ENCODE measurements at places on chromosomes 7 and 10. TPM values are rescaled to one million over a fixed set of nuclear protein-coding genes. Genes with fewer than 3 reads are reported as not detected.

TEX36 gene
- total RNA-seq: not detected

DNA sequence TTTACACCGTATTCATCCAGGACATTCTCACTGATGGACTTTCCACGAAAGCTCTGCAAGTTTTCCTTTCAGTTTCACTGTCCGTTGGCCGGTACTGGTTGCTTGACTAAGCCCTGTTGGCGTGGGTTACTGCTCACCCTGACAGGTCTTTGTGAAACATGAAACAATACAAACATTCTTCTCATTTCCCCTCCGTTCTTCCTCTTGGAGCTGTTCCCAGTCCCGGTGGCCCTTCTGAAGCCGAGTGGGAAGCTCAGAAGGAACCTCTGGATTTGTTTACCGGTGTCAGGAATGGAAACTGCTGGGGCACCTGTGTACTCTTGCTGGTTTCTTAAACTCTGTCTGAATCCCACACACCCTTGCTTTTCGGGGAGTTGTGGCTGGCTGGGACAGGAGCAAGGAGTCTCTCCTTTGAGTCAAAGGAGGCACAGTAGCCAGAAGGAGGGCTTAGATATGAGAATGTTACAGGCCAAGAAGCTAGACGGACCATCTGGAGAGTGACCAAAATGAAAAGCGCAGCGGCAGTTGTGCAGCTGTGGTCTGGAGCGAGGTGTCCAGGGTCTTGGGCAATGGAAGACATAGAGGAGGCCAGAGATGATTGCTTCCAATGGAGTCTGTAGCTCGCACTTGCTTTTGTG is 45.7 kb downstream of the LYZL2 start:
- no peaks in the 10 kb centered on the region for H3K27me3 ChIP-seq
- peaks cover 16% of the 10 kb centered on the region for H3K4me1 ChIP-seq
- no peaks in the 10 kb centered on the region for H3K36me3 ChIP-seq
- peak; percentile 79 for DNase-seq
- no peak overlapping the region for H3K4me3 ChIP-seq
- H3K27ac ChIP-seq: peak overlapping the region; percentile 88

DNA sequence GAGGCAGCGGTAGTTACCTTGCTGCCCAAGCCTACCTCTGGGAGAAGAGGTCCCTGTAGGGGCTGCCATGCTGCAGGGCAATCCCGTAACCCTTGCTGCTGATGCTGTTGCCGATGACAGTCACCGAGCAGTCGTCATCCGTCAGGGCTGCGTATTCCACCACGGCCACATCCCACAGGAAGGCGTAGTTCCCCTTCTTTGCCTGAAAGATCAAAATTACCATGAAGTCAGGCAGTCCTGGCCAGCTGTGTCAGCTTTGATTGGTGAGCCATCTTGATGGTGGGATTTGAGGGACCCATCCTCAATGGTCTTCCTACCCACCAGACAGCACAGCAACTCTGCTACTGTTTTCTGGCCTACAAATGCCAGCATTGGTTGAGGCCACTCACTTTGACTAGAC is 746.8 kb downstream of the GRID1 start:
- no peaks in the 10 kb centered on the region for H3K36me3 ChIP-seq
- H3K27ac ChIP-seq: no peak overlapping the region
- DNase-seq: no peak
- H3K4me3 ChIP-seq: no peak overlapping the region

PTPRN2 gene
- 4.2 TPM for total RNA-seq

- H3K4me3 ChIP-seq: no peak overlapping the region
- H3K27me3 ChIP-seq: no peaks in the 10 kb centered on the region
- no peaks in the 10 kb centered on the region for H3K4me1 ChIP-seq
- no peak overlapping the region for H3K27ac ChIP-seq
- DNase-seq: no peak
Measured at GRCh38 chr10:131834152-131834810, 66.5 kb upstream of the PPP2R2D start.

DNA sequence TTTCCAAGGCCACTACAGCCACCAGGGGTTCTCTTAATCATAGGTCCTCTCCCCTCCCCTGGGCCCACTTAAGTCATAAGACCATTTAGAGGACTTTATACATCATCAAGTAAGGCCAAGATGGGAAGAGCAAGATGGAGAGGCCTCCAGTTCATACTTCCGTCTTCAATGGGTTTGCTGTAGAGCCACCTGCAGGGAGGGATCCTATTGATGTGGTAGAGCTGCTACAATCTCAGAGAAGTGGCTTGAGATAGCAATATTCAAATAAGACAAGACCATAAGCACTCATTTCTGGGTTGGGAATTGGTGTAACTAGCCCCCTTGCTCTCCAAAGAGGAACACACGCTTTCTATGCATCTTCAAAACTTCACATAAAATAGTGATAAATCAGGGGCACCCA is 214.2 kb downstream of the PLXNA4 start:
- no peak overlapping the region for H3K4me3 ChIP-seq
- H3K27me3 ChIP-seq: no peaks in the 10 kb centered on the region
- H3K36me3 ChIP-seq: no peaks in the 10 kb centered on the region
- H3K27ac ChIP-seq: no peak overlapping the region

DNA sequence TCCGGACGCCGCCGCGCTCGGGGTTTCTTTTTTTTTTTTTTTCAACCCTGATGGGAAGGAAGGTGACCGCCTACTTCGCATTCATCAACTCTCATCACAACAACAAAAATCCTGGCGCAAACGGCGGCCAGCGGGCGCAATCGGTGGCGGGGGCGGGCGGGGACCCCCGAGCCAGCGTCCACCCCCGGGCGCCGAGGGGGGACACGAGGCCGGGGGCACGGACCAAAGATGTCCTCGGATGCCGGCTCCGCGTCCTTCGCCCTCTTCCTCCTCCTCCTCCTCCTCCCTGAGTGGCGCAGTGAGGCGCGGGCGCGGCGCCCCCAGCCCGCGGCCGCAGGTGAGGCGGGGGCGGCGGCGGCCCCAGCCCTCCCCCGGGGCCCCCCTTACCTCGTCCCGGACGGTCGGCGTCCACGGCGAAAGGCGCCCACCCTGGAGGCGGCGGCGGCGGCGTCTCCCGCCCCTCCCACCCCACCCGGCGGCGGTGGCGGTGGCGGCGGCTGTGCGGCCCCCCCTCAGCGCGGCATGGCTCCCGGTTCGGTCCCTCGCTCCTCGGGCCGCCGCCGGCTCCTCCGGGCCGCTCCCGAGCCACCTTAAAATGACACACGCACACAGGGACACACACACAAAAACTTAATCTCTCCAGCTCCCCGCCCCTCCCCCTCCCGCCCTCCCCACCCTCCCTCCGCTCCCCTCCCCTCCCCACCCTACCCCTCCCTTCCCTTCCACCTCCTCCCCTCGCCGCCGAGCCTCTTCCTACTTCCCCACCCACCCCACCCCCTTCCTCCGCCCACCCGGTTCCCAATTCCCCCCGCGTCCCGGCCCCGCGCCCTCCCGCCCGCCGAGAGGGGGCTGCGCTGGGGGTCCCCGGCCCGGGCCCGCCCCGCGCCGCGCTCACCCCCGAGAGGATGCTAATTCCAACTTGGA is at the start of gene CTBP2:
TSS of gene CTBP2 (minus strand) at position 632 of the 924 bp plus-strand sequence.
- H3K4me3 ChIP-seq: peak within 1 kb of the TSS; percentile 72
- peak; percentile 58 for DNase-seq
- peak within 1 kb of the TSS; percentile 99 for H3K27ac ChIP-seq
- no peaks in the 10 kb centered on the region for H3K27me3 ChIP-seq
- H3K36me3 ChIP-seq: no peaks in the 10 kb centered on the region

DNA sequence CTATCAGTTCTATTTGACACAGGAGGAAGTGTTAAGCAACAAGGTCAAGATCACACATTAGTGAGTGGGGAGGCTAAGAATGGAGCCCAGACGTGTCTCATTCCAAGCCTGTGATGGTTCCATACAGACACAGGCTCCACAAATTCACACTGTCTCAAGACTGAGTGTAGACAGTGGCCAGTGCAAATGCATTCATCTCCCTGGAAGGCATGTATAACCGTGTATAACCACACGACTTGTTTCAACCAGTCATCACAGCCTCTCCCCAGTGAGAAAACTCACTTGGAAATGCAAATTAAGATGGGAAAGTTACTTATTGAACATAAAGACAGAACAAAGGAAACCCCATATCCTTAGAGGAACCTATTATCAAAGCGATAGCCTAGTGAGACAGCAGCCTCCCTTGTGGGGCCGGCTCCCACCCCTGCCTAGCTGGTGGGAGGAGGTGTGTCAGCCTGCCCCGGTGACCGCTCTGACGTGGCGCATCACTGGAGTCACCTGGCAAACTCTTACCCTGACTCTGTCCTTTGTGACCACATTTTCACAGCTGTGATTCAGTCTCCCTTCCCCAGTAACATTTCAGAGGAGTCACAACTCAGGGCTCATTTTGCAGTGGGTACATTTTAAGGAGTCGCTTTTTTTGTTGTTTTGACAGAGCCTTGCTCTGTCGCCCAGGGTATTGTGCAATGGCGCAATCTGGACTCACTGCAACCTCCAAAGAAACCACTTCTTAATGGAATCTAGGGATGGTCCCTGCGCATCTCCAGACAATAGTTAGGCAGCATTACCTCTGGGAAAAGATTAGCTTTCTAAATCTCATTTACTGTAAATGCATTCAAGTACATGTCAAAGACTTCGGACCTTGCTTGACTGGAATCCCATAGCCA is 126.6 kb upstream of the PARD3 start:
- no peaks in the 10 kb centered on the region for H3K36me3 ChIP-seq
- H3K4me1 ChIP-seq: no peaks in the 10 kb centered on the region
- no peak for DNase-seq

HKDC1 gene
- total RNA-seq: 14.6 TPM

All from thyroid gland (tissue), 4 donors.